ENCODE measurements at places on chromosomes 16 and 17.

- peak; percentile 53 for DNase-seq
Observed at GRCh38 chr17:64938925-64939474, 19.7 kb upstream of the LRRC37A3 start.

DNA sequence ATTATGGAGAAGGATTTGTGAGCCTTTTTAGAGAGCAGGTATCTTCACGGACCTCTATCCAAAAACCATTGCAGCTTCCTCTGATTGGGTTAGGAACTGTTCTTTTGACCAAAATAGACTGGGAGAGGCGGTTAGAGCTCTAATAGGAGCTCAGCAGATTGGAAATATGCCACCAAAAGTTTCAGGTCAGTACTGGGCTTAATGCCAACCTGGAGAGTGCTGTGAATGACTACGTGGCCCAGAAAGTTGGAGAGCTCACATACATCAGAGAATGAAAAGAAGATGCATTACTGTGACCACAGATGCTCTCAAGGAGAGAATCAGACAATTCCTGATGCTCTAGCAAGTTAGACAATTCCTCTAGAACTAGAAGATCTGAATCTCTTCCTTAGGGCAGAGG is 86.5 kb downstream of the ABCA8 start:
- DNase-seq: no peak

GRCh38 chr16:1884155-1884760 is 12.3 kb upstream of the MEIOB start:
- no peak for DNase-seq

- DNase-seq: no peak
Observed at GRCh38 chr17:72175263-72175662, 54.4 kb downstream of the SOX9 start.
